ENCODE measurements at places on chromosomes 2 and 18.

- no peak for DNase-seq
Measured at GRCh38 chr18:2597639-2598038, 26.3 kb downstream of the NDC80 start.

DNA sequence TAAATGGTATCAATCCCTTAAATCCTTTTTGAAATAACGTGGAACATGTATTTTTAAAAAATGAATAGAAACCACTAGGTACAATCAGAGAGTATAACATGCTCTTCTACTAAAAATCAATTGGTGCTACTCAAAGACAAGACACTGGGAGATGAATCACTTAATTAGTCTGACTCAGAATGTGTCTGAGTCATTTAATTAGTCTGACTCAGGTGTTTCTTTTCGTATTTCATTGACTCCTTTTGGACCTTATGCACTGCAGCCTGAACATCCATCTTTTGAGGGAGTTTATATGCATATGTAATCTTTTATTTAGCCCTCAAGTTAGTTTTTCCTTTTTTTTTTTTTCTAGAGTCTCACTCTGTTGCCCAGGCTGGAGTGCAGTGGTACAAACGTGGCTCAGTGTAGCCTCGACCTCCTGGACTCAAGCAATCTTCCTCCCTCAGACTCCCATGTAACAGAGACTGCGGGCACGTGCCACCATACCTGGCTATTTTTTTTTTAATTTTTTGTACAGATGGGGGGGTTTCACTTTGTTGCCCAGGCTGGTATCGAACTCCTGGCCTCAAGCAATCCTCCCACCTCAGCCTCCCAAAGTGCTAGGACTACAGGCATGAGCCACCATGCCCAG is 26.5 kb downstream of the PPP4R3B start:
- no peak for DNase-seq

DNA sequence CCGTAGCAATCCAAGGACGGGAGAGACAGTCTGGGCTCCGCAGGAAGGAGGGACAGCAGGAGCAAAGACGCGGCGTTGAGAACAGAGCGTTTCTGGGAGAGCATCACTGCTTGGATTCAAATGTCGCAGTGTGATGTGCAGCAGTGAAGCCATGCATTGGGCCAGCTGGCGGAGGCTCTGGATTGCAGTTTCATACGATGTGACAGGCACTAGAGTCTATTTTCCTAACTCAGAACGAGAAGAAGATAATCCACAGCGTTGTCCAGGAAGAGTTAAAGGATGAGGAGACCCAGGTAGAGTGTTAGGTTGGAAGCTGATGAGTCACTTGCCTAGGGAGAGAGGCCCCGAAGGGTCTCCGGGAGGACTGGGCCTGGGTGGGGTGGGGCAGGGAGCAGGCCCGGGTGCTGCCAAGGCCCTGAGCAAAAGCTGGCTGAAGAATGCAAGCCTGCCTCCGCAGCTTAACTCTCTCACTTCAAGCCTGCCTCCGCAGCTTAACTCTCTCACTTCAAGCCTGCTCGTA is 17.7 kb upstream of the SEMA4C start:
- no peak for DNase-seq

DNA sequence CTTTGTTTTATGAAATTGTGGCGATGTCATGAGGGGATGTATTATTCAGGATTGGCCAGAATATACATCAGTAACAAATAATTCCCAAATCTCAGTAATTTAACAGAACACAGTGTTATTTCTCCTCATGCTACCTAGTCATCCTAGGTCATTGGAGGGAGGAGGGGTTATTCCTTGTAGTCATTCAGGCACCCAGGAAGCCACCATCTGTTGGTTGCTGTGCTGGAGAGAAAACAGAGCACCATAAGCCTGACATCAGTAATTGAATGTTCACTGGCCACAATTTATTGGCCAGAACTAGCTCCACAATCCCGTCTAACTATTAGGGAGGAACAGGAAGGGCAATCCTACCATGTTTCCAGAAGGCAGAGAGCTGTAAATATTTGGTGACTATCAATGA is 303.5 kb upstream of the CELF4 start:
- DNase-seq = no peak

DNA sequence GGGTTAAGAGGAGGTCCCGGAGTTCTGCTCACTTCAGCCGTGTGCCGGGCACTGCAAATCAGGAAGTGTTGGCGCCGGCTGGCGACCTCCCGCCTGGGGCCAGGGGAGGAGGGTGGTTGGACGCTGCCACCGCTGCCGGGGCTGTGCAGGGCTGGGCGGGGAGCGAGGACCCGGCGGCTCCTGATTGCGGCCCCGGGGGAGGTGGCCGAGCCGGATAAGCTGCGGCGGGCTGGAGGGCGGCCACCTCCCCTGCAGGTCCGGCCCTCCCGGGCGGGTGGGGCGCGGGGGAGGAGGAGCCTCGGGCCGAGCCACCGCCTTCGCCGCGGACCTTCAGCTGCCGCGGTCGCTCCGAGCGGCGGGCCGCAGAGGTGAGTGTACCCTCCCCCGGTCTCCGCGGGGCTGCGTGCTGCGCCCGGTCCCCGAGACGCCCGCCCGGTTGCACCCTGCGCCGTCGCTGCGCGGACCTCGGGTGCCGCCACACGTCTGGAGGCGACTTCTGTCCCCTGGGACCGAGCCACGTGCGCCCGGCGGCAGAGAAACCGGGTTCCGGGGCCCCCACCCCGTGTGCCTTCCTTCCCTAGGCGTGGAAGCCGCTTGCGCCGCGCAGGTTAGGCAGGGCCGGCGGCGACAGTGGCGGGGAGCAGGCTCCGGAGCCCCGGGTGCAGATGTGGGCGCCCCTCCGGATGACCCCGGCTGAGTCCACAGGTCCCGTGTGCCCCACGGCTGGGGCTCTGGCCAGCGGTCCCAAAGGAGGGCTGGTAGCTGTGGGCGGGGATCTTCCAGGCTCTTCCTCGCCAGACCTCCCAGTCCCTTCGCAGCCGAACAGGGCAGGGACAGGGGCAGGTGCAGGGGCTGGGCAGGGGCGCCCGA is at the start of gene STEAP3:
Gene STEAP3 (plus strand): TSS at position 314 of the 870 bp plus-strand sequence. CDS start 7,179 bp downstream, outside the sequence.
- DNase-seq = no peak

GRCh38 chr2:217471319-217471718 is 531.5 kb downstream of the TNS1 start:
- DNase-seq = no peak

GRCh38 chr2:177810906-177811305 is 261.7 kb downstream of the PDE11A start:
- no peak for DNase-seq

DNA sequence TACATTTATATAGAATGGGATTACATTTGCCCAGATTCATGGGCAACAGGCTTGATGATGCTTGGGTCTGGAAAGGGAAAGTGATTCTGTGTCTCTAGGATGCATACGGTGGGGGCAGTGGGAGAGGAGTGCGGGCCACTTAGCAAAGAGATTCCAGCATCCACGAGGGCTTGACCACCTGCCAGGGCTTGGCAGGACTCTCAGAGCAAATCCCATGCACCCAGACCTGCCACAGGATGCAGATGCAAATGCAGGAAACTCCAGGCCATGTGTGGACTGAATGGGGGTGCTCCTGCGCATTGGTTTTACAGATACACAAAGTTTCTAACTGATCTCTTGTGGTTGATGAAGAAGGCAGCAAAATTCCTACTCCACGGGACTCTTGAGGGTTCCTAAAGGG is 334.7 kb downstream of the CYRIA start:
- DNase-seq = no peak

GRCh38 chr2:84959095-84959565 is 11.8 kb upstream of the KCMF1 start:
- DNase-seq = no peak

- no peak for DNase-seq
Measured at GRCh38 chr2:15556311-15556930, 4.7 kb downstream of the NBAS start.

- DNase-seq = peak; percentile 37
Measured at GRCh38 chr2:199458806-199459285, 1.1 kb upstream of the SATB2 start.

GRCh38 chr2:16031848-16032159 is 91.5 kb downstream of the MYCN start:
- no peak for DNase-seq

DNA sequence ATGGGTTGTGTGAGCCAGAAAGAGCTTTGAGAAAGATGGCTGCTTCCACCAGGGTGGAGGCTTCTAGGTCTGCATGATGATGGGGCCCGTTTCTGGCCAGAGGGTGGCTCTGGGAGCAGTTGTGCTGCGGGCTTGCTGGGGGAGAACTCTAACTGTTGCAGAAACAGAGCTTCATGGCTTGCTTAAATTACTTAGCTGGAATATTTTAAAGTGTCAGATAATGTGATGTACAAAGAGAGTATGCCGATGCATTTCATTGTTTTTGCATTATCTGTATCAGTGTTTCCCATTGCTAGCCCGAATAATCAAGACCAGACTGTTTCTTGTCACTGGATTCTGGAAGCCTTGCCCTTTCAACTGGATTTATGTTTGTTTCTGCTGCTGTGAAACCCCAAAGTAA is 6.3 kb upstream of the DRC1 start:
- DNase-seq = no peak

GRCh38 chr18:74652392-74652988 is 54.8 kb downstream of the ZNF407 start:
- no peak for DNase-seq

DNA sequence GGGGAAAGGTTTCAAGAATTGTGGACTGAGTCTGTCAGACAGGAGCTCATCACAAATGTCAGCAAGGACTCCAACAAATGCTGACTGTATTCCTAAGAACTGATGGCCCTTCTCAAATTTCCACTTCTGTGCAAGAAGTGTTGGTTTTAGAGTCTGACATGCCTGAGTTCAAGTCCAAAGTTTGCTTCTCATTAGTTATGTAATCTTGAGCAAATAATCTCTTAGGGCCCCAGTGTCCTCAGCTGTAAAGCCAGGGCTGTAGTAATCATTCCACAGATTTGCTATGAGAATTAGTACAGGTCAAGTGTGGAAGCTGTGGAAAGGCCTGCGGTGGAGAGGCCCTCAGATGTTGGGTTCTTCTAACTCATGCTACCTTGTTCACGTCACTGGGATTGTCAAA is 23.9 kb downstream of the MEP1B start:
- no peak for DNase-seq

DNA sequence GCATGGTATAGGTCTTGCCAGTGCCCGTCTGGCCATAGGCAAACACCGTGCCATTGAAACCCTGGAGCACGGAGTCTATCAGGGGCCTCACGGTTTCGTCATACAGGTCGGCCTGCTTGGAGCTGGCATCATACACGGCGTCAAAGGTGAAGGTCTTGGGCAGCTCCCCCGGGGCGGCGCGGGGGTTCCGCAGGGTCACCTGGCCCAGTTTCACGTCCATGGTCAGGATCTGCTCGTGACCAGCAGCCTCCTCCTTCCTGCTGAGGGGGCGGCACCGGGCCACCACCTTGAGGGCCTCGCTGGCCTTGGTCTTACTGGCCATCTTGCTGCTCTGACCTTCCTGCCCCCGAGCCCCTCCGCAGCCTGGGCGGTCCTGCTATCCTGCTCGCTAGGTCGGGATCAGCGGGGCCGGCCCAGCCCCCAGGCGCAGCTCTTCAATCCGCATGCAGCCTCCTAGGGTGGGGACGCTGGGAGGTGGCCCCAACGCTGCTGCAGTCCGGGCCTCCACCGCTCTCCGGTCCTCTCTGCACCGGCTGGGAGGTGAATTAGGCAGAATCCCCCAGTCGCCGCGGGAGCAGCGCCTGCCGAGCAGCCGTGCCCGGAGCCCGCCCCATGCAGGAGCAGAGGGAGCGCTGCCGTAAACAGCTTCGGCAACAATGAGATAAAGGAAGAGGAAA is 563 bp downstream of the KIF3C start:
- DNase-seq = no peak

GRCh38 chr18:46053368-46054095 is 18.5 kb downstream of the PSTPIP2 start:
- DNase-seq = no peak

GRCh38 chr18:55524353-55525073 is 63.5 kb downstream of the TCF4 start:
- no peak for DNase-seq

GRCh38 chr18:79420033-79420745 is 24.5 kb downstream of the NFATC1 start:
- peak; percentile 35 for DNase-seq

DNA sequence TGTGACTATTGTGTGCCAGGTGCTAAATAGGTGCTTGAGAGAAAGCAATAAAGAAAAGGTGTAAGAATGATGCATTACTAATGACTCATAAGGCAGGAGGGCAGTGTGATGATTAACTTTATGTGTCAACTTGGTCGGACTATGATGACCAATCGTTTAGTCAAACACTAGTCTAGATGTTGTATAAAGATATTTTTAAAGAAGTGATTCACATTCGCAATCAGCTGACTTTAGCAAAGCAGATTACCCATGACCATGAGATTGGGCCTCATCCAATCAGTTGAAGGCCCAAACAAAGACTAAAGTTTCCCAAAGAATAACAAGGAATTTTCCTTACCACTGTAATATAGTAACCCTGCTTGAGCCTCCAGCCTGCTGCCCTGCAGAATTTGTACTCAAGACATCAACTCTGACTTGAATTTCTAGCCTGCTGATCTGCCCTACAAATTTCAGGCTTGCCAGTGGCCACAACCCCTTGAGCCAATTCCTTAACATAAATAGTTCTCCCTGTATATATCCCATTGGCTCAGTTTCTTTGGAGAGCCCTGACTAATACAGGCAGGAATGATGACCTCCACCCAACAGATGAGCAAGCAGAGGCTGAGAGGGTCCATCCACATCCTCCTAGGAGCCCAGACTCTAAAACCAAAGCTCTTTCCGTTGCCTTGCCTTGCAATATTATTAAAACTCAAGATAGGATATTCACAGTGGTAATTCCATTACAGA is 132.6 kb downstream of the ACTR3 start:
- no peak for DNase-seq

DNA sequence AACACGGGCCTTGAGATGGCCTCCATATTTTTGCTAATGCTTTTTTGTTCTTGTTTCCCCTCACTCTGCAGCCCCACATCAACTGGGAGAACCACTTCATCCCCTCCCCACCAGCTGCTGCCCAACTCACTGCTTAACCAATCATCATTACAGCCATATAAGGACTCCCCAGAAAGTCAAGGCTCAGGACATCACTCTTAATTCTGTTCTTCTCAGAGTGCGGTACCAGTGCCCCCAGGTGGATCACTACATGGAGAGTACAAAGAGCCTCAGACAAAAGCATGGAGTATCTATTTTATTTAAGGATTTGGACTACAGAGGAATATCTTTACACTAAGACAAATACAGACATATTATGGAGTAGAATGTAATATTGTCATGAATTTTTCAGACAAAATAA is 340.6 kb downstream of the PAX3 start:
- DNase-seq = no peak

DNA sequence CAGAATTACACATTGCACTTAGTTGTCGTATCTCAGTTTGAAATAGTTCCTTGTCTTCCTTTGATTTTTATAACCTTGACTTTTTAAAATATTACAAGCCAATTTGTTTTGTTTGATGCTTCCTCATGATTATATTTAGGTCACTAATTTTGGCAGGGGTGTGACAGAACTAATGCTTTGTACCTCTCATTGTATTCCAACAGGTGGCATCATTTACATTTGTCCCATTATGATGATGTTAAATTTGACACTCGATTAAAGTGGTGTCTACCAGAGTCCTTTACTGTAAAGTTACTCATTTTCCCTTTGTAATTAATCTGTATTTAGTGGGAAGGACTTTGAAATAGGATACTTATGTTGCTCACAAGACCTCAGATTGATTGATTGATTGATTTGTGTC is 21.5 kb upstream of the MFSD2B start:
- no peak for DNase-seq
